Daoy (cell line): ENCODE measurements at places on chromosomes 1 and 21. TPM values are rescaled to one million over a fixed set of nuclear protein-coding genes. Genes with fewer than 3 reads are reported as not detected.
A peak's percentile ranks its signal among the peaks of the same experiment; 100 is the strongest.

AMY1A gene
- total RNA-seq = not detected in 2 replicates

- DNase-seq = peak; percentile 88
These were observed 14.1 kb upstream of the NUAK2 start for GRCh38 chr1:205335692-205336091.

C8A gene
- total RNA-seq = not detected in 2 replicates

GRCh38 chr1:28108001-28108400 lies 19.6 kb upstream of the EYA3 start:
- DNase-seq = no peak

SPRR4 gene
- total RNA-seq = not detected in 2 replicates

GRCh38 chr1:182723200-182723599 lies 38.8 kb upstream of the RGS8 start:
- no peak for DNase-seq

ACTL8 gene
- 0.12 and 0.46 TPM in 2 replicates for total RNA-seq

DNA sequence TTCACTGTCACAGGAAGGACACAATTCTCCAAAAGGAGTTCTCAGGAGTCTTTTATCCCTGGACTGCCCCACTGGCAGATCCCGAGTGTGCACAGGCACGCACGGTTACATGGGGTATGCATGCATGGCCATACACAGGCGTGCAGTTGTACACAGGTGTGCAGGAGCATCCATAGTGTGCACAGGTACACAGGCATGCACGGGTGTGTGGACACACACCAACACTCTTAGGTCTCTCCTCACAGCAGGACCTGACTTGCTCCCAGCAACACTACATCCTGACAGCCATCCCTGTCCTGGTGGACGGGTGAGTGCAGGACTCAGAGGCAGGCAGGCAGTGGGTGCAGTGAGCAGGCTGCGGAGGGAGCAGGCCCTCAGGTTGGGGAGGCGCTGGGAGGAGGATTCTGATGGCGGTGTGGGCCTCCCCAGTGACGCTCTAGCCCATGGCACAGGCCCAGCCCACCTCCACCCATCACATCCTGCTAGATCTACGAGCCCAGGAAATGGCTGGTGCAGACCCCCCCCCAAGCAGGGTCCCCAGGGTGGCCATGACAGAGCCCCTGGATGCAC lies 28.4 kb downstream of the SLC19A1 start:
- no peak for DNase-seq
